Hepatocyte (in vitro differentiated cells): ENCODE measurements at places on chromosomes 1 and 21. TPM values are rescaled to one million over a fixed set of nuclear protein-coding genes. Genes with fewer than 3 reads are reported as not detected.

Gene GSTM3
- 905 and 962 TPM in 2 replicates for polyA plus RNA-seq

Gene ECM1
- 7.1 and 8.8 TPM in 2 replicates for polyA plus RNA-seq

Gene SPRR2G
- polyA plus RNA-seq, result not detected in 2 replicates

Gene LYPD8
- not detected in 2 replicates for polyA plus RNA-seq

Gene GJA9
- polyA plus RNA-seq, result 0.34 TPM in 1 of 2 replicates, not detected in the other

Gene SELL
- 1.1 and 2.2 TPM in 2 replicates for polyA plus RNA-seq

Gene VPS72
- polyA plus RNA-seq, result 52.2 and 53.1 TPM in 2 replicates

Gene FAAH
- 61.1 and 61.8 TPM in 2 replicates for polyA plus RNA-seq

Gene TSTD1
- polyA plus RNA-seq, result 101 and 102 TPM in 2 replicates

DNA sequence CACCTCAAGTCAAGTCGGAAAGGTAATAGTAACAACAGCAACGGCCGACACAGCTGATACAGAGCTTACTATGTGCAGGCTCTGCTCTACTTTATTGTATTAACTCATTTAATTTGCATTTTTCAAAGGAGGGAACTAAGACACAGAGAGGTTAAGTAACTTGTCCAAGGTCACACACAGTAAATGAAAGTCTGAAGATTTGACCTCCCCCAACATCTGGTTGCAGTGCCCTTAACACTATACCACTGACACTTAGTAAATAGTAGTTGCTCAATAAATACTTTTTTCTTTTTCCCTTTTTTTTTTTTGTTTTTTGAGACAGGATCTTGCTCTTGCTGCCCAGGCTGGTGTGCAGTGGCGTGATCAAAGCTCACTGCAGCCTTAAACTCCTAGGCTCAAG lies 39.2 kb downstream of the RAP1GAP start:
- no peak for DNase-seq
- no peak overlapping the region for H3K4me3 ChIP-seq
- H3K27ac ChIP-seq, result no peak overlapping the region
- H3K4me1 ChIP-seq, result peaks cover 10% of the 10 kb centered on the region
- H3K27me3 ChIP-seq, result no peaks in the 10 kb centered on the region
- H3K36me3 ChIP-seq, result no peaks in the 10 kb centered on the region

- no peak overlapping the region for H3K4me3 ChIP-seq
- peak overlapping the region; percentile 38 for H3K27ac ChIP-seq
- no peaks in the 10 kb centered on the region for H3K27me3 ChIP-seq
- H3K4me1 ChIP-seq, result peaks cover 15% of the 10 kb centered on the region
Observed at GRCh38 chr1:58618303-58618702, 41.3 kb upstream of the TACSTD2 start.

DNA sequence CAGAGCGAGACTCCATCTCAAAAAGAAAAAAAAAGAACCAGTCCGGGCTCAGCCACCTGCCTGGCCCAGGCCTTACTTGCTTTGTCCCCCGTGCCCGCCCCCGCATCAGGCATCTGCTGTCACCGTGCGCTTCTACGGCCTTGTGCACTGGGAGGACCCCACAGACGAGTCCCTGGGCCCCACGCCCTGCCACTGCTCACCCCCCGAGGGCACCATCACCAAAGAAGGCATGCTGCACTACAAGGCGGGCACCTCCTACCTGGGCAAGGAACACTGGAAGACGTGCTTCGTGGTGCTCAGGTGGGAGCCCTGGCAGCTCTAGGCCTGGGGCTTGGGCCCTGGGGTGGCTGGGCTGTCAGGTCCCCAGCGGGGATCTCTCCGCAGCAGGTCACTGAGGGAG lies 5.6 kb upstream of the SLC25A34 start:
- no peaks in the 10 kb centered on the region for H3K4me1 ChIP-seq
- no peak overlapping the region for H3K27ac ChIP-seq
- DNase-seq, result no peak
- no peak overlapping the region for H3K4me3 ChIP-seq
- no peaks in the 10 kb centered on the region for H3K36me3 ChIP-seq

GRCh38 chr1:235307158-235308124 lies 20.5 kb downstream of the ARID4B start:
- no peak overlapping the region for H3K27ac ChIP-seq
- no peaks in the 10 kb centered on the region for H3K27me3 ChIP-seq
- no peak for DNase-seq

GRCh38 chr1:65255656-65256050 lies 53.7 kb upstream of the DNAJC6 start:
- peak overlapping the region; percentile 79 for H3K27ac ChIP-seq
- peaks cover 2% of the 10 kb centered on the region for H3K27me3 ChIP-seq
- peak overlapping the region; percentile 56 for H3K4me3 ChIP-seq

- peaks cover 9% of the 10 kb centered on the region for H3K27me3 ChIP-seq
- H3K36me3 ChIP-seq, result no peaks in the 10 kb centered on the region
- no peak overlapping the region for H3K4me3 ChIP-seq
- H3K4me1 ChIP-seq, result no peaks in the 10 kb centered on the region
- DNase-seq, result peak; percentile 16
- no peak overlapping the region for H3K27ac ChIP-seq
Observed at GRCh38 chr1:220281159-220281574, 8.9 kb upstream of the RAB3GAP2 start.

- DNase-seq, result no peak
- H3K27me3 ChIP-seq, result no peaks in the 10 kb centered on the region
- no peaks in the 10 kb centered on the region for H3K36me3 ChIP-seq
- H3K4me3 ChIP-seq, result no peak overlapping the region
- peaks cover 29% of the 10 kb centered on the region for H3K4me1 ChIP-seq
Observed at GRCh38 chr1:21586222-21586621, 77.0 kb downstream of the ALPL start.

GRCh38 chr1:223175032-223175431 lies 32.0 kb upstream of the TLR5 start:
- no peak overlapping the region for H3K4me3 ChIP-seq
- no peaks in the 10 kb centered on the region for H3K36me3 ChIP-seq
- H3K4me1 ChIP-seq, result peaks cover 7% of the 10 kb centered on the region
- no peak overlapping the region for H3K27ac ChIP-seq

DNA sequence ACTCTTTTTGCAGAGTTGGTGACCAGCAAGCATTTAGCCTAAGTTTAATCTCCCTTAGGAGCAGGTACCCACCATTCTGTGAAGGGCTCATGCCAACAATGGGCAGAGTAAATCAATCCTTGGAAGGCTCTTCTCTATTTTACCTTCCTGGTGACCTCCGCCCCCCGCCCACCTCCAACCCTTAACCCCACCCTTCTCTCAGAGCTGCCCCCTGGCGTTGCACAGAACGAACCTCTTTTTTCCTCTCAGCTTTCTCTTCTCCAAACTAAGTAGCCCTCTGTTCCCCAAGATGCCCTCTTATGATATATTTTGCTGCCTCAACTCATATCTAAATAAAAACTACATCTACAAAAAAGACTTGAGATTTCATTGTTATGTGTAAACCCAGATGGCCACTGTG lies 186.8 kb downstream of the SEC16B start:
- H3K36me3 ChIP-seq, result no peaks in the 10 kb centered on the region
- H3K4me1 ChIP-seq, result no peaks in the 10 kb centered on the region
- no peak for DNase-seq
- H3K27ac ChIP-seq, result no peak overlapping the region
- H3K27me3 ChIP-seq, result no peaks in the 10 kb centered on the region

DNA sequence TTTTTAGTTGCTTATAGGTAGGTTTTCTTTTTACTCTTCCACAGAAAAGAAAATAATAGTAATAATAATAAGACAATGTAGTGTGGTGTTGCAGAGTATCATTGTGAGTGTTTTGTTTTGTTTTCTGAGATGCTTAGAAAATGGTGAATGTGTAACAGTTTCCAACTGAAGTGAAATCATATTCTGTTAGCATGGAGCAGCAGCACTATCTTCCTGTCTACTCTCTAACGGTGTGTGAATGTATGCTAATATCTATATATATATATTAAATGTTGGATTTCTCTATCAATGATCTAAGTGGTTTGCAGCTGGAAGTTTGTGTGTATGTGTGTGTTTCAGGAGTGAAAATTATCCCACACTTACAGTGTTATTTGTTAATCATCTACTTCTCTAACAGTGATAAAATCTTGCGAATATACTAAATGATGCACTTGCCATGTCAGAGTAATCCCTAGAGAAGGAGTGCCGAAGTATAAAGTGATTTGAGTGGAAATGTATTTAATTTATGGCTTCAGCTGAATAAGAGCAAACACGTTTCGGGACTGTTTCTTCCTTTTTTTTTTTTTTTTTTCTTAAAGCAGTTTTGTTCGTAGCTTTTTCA lies 377 bp downstream of the SAMD13 start:
- peak overlapping the region; percentile 69 for H3K27ac ChIP-seq
- H3K4me3 ChIP-seq, result no peak overlapping the region
- H3K4me1 ChIP-seq, result peaks cover 28% of the 10 kb centered on the region
- no peak for DNase-seq

DNA sequence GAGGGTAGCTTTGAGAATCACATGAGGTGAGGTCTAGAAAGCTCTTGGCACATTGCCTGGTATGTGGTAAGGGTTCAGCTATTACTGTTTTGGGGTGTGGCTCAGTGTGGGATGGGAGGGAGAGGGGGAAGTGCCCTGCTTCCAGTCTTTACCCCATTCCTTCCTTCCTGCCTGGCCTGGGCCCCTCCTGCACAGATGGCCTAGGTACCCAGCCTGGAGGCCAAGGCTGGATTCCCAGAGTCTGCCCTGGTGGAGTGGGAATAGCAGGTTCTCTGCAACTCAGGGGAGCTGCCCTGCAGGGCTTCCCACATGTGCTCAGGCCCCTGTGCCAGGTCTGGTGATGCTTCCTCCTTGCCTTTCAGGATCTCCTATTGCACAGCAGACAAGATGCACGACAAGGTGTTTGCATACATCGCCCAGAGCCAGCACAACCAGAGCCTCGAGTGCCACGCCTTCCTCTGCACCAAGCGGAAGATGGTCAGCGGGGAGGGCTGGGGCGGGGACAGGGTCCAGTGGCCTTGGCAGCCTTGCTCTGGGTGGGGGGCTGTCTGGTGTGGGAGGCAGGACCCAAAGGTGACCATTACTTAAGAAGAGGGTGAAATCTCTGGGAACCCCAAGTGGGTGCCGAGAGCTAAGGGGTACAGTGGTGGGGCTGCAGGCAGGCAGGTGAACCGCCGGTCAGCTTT lies 13.5 kb downstream of the LDLRAP1 start:
- no peak overlapping the region for H3K4me3 ChIP-seq
- no peak for DNase-seq
- no peaks in the 10 kb centered on the region for H3K27me3 ChIP-seq
- no peaks in the 10 kb centered on the region for H3K4me1 ChIP-seq
- no peaks in the 10 kb centered on the region for H3K36me3 ChIP-seq
- no peak overlapping the region for H3K27ac ChIP-seq

DNA sequence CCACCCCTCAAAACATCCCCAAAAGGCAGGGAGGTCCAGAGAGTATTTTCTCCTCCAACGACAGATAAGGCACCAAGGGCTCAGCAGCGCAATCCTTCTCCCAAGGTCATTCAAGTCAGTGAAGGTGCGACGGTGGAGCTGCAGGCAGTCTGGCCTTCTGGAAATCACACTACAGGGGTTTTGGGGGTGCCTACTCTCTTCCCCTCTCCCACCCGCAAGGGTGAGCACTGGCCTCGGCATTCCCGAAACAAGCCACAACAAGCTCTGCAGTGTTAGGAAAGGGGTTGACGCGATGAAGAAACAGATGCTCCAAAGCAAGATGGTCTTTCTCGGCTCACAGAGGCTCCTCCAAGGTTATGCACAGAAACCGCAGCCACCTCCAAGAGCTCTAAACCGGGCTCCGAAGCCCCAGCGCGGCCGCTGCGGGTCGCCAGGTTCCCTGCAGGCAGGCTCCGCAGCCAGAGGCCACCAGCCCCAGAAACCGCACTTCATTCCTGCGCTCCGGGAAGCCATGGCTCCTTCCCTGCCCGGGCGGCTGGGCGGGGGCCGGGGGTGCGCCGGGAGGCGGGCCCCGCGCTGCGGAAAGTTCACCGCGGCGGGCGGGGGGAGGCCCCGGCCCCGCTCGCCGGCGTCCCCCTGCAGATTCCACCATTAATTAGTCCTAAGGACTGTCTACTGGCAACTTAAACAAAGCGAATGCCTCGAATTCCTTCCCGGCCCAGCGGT lies 1.1 kb downstream of the LUZP1 start:
- no peaks in the 10 kb centered on the region for H3K36me3 ChIP-seq
- H3K4me1 ChIP-seq, result peaks cover 6% of the 10 kb centered on the region
- H3K27me3 ChIP-seq, result no peaks in the 10 kb centered on the region
- H3K4me3 ChIP-seq, result peak overlapping the region; percentile 70

DNA sequence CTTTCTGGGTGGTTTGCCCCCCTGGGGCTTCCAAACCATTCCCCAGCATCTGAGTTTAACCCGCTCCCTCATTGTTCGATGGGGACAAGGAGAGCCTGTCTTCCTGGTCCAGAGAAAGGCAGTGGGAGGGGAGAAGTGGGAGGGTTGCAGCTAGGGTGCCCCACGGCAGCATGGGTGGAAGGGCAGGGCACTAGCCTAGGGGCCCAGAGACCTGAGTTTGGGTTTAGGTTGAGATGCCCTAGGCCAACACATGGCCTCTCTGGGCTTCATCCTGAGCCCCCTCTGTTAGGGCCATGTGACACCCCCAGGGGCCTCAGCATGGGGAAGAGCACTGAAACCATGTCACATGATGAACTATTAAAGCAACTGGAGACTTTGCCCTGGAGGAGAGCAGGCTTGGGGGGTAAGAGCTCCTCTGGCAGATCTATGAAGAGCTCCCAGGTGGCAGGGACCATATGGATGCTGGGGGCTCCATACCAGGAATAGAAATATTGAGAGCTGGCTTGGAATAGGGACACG lies 9.7 kb upstream of the RUNX3 start:
- H3K27me3 ChIP-seq, result peaks cover 13% of the 10 kb centered on the region
- no peak overlapping the region for H3K4me3 ChIP-seq
- no peaks in the 10 kb centered on the region for H3K36me3 ChIP-seq
- H3K27ac ChIP-seq, result no peak overlapping the region
- no peak for DNase-seq

DNA sequence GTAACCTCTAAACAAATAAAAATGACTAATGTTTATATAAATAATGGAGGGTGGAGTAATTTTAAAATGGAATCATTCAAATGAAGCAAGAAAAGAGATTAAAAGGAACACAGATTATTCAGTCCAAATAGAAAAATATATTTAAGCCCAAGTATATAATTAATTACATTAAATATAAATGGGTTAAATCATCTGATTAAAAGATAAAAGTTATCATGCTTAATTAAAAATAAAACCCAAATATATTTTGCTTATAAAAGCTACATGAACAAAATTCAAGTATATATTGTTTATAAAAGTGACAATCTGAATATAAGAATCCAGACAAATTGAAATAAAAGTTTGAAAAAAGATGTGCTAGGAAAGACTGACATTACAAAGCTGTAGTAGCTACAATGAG lies 63.9 kb upstream of the ACTRT2 start:
- H3K27ac ChIP-seq, result no peak overlapping the region
- H3K4me3 ChIP-seq, result no peak overlapping the region
